NCI-H524 (cell line): ENCODE measurements at places on chromosomes 5 and 9.

GRCh38 chr9:127983847-127984289 is 3.1 kb upstream of the EEIG1 start:
- DNase-seq = no peak

- peak; percentile 82 for DNase-seq
These were observed 56.2 kb downstream of the CAMK4 start for GRCh38 chr5:111280282-111280951.

- DNase-seq = no peak
These were observed 1193.7 kb upstream of the CDH18 start for GRCh38 chr5:21181609-21182125.

DNA sequence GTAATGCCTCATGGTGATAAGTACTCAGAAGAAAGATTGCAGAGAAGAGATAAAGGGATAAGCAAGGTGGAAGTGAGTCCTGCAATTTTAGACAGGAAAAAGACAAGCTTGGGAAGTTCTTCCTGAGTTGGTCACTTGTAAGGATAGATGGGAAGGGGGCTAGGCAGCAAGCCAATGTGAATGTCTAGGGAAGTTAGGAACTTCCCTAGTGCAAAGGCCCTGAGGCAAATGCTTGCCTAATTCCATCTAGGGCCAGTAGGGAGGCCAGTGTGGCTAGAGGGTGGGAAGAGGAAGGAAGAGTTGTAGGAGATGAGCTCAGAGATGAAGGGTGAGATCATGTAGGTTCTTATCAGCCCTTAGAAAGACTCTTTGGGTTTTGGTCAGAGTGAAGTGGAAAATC is 206.6 kb downstream of the MAT2B start:
- no peak for DNase-seq

- no peak for DNase-seq
These were observed 2.6 kb downstream of the CARD9 start for GRCh38 chr9:136370687-136371532.

- no peak for DNase-seq
These were observed 64.7 kb upstream of the RICTOR start for GRCh38 chr5:39138892-39139291.

GRCh38 chr9:14366076-14366475 is 52.1 kb upstream of the NFIB start:
- DNase-seq = no peak

DNA sequence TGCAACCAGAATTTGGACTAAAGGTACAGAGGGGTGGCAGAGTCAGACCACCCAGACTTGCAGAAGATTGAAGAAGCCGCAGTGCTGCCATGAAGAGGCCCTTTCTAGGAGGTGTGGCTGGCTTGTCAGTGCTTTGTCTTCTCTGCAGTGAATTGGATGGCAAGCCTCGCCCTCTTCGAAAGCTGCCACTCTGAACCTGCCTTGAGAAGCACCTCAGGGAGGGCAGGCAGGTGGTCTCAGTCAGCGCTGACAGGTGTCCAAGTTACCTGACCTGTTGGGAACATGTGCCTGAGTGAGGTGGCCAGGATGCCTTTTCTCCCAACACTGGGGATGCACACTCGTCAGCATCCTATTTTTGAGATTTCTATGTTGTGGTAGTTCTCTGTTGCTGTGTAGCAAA is 6.2 kb downstream of the TENT4A start:
- no peak for DNase-seq

DNA sequence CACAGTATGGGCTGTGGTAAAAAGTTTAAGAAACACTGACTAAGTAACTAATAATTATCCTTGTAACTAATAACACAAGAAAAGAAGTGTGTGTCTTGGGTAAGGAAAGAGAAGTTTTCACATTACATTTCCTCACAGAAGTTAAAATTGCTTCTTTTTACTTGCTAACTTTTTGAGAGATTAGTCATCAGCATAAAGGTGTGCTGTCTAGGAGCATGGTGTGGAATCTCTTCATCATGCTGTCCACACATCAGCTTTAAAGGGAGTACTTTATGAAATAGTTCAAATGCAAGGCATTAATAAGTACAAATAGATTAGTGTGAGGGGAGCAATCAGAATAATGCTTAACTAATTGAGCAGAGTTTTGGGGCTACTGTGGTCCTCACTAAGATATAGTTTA is 29.8 kb downstream of the WDR36 start:
- DNase-seq = no peak

DNA sequence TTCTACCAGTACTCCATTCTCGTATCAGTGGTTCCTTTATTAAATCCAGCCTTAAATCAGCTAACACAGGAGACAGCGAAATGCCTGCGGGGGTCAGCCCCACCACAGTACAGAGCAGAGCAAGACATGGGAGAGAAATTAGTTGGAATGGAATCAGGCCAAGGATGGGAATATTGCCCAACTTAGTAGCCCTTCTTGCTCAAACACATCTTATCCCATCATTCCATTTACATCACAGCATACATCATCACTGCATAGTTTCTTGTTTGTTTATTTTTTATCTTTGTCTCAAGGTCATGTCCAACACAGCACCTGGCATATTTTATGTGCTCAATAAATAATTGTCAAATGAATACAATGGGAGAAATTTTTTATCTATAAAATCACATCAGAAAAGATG is 34.3 kb upstream of the DAB2 start:
- DNase-seq = no peak

DNA sequence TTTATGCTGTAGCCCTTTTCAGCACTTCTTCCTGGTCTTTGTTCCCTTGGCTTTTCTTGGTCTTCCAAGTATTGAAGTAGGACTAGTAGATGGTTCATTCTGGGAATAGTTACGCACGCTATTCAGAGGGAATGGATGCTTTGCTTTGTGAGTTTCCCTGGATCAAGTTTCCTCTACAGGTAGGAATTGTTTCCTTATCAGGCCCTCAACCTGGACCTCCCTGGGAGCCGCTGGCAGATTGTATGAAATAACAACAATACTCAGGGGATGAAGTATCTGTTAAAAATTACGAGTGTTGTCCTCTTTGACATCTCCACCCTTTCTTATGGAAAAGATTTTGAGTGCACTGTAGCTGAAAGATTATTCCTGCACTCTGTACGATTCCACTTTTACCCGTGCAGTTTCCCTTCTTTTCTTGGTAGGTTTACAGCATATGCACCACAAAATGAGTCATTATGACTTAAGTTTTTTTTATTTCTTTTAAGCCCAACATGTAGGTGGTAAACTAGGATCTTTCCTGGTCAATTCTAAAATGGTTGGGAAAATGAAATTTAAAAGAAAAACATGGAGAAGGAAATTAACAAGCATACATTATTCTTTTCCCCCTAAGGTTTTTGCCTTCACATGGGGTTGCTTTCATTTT is 57.9 kb downstream of the ARHGAP26 start:
- DNase-seq = no peak

DNA sequence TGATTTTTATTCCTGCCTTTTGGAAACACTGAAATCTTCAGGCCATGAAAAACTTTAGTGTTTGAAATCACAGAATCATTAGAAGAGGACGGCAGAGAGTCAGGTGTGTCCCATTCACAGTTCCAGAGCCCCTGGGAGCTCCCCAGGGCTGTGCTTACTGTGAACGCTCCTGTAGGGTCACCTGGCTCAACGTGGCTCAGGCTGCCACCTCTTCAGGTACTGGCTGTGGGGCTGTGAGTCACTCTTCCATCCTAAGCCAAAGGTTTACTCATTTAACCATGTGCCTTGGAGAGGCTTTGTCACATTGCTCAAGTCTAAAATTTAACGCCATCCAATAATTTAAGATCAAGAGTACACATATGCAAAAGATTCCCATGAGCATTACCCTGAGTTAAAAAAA is 50.2 kb upstream of the FSTL4 start:
- no peak for DNase-seq

GRCh38 chr5:82820961-82821845 is 256.0 kb downstream of the TMEM167A start:
- DNase-seq = no peak

- DNase-seq = no peak
These were observed 346.3 kb downstream of the ENC1 start for GRCh38 chr5:74294231-74294705.

GRCh38 chr9:133953976-133954709 is 38.0 kb downstream of the VAV2 start:
- no peak for DNase-seq

GRCh38 chr5:163695830-163696578 is 190.6 kb downstream of the MAT2B start:
- peak; percentile 22 for DNase-seq

DNA sequence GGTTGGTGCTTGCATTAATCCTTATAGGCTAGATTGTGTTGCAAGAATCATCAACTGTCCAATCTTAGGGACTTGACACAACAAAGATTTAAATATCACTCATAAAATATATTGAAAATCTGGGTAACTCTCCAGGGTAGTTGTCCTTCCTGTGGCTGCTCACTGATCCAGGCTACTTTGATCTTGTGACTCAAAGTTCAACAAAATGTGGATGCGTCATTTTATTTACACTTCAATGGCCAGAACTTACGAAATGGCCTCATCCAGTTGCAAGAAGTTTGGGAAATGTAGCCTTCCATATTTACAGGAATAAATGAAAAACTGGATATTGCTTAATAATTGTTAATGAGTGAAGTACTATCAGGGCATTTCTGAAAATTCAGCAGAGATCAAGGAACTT is 235.5 kb upstream of the ACTBL2 start:
- DNase-seq = peak; percentile 1

DNA sequence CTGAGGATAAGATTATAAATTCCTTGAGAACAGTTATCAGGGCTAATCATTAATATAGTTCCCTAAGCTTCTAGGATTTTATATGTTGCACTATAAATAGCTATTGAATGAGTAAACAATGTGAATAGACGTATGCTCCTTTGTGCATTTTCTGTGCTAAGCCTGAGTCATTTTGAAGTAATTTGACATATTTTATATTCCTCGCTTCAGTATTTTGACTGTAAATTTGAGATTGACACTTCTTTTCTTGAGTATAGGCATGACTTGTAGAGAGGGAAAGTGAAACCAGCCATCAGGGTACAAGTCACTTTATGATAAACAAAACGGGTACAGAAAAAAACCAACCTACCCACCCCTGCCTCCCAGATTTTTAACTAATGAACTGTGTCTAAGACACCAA is 367.7 kb upstream of the PRR16 start:
- DNase-seq = no peak
